ENCODE measurements at places on chromosomes 3 and 15.

DNA sequence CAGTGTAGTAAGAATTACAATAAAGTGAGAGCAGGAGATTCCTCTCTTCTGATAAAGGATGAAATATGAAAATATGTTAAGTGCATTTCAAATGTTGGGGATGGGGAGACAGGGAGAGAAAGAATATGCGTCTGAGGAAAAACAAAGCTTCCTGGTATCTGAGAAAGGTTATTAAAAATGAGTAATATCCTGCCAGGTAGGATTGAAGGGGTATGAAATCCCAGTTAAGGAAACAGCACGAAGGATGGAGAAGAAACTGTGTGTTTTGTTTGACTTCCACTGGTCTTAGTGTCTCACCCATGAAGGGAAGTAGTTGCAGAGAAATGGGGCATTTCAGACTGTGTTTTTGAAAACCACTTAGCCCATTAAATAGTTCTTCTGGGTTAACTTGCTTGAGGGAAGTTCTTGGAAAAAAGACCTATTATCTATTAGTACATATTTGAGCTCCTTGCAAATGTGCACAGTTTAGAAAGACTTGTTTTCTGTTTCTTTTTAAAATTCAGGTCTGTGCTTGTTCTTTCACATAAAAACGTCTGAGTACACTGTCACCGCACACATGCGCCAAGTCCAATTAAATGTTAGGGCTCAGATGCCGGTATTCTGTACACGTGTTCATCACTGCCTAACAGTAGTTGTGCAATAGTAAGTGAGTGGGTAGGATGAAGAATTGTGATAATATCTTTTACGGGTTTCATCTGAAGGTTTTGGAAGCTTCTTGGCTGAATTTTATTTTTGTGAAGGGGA is 196.1 kb upstream of the P2RY1 start:
- DNase-seq = no peak

DNA sequence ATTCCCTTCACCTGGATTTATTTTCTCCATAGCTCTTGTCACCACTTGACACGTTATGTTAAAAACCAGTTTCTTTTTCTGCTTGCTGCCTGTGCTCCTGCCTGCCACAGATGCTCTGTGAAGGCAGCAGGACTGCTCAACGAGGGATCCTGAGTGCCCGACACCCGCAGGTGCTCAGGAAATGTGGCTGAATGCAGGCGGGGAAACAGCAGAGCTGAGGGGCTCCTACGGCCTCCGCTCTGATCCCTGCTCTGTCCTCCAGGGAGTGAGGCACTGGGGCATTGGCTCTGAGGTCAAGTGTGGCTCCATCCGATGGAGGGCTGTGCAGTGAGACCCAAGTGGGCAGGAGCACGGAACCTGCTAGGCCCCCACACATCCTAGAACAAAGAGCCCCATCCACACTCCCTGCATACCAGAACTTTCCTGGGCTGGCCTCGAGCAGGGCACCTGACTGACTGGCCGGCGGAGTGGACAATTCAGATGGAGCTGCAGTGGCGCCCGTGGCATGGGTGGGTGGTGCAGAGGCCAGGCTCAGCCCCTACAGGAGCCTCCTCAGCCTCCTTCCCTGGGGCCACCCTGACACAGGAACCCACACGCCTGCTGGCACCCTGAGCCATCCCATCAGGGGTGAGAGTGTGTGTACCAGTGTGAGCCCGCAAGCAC is 27.9 kb downstream of the IQSEC1 start:
- no peak for DNase-seq

DNA sequence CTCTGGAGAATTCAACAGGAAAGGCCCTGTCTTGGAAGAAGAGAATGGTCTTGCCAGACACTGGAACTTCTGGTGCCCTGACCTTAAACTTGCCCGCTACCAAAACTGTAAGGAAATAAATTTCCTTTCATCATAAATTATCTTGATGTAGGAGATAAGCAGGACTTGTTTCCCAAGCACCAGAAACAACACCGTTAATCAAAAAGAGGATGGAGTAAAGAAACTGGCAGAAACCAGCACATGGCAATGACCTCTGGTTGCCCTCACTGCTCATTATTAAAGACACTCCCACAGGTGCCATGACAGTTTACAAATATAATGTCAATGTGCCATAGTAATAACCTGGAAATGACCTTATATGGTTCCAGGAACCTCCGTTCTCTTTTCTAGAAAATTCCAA is 426.1 kb downstream of the EDEM1 start:
- no peak for DNase-seq

GRCh38 chr15:90909976-90910375 is 6.9 kb downstream of the MAN2A2 start:
- DNase-seq = no peak

GRCh38 chr3:139291276-139292051 is 52.4 kb upstream of the MRPS22 start:
- no peak for DNase-seq

DNA sequence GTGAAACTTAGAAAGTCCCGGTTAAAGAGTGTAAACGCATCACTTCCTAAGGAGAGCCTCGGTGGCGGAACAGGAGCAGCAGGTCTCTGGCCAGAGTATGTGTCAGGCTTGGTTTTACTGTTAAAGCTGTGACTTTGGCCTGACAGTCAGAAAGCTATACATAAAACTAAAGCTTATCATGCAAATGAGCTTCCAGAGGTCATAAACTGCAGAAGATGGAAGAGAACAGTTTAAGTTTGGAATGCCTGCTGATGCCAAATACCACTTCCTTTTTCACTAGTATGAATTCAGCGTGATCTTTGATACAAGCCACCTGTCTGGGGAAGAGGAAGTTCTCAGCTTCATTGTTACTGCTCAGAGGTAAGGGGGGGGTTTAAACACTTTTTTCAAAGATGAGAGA is 125.1 kb upstream of the CTDSPL start:
- no peak for DNase-seq

DNA sequence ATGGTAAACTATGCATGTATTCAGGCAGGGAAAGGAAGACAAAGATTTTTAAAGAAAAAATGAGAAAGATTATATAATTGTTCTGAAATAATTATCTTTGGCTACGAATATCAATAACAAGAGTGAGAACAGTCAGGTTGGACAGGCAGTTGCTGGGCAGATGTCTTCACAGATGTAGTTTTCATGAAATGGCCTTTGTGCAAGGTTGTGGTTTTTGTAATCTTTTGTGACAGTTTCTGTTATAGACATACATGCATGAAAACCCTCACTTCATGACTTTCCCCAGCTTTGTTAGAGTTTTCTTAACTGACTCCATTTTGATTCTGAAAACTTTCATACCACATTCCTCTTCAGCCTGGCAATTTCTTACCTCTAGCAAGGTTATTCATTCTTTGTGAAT is 34.9 kb upstream of the SLC25A36 start:
- DNase-seq = no peak

GRCh38 chr3:36303286-36303685 is 77.0 kb upstream of the STAC start:
- DNase-seq = no peak

DNA sequence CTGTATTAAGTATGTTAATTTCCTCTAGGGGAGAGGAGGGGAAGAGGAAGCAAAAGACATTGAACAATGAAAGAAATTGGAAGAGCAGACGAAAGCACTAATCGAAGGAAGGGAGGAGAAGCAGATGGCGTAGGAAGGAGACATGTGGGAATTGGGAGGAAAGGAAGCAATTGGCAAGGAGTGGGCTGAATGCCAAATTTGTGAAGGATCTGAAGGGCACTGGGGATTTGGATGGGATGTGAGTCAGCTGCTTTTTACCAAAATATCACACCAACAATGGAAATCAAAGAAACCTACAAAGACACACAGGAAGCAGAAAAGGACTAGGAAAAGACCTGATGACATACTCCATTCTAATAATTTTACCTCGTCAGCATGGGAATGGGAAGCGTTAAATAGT is 1029.8 kb downstream of the ROBO1 start:
- no peak for DNase-seq

DNA sequence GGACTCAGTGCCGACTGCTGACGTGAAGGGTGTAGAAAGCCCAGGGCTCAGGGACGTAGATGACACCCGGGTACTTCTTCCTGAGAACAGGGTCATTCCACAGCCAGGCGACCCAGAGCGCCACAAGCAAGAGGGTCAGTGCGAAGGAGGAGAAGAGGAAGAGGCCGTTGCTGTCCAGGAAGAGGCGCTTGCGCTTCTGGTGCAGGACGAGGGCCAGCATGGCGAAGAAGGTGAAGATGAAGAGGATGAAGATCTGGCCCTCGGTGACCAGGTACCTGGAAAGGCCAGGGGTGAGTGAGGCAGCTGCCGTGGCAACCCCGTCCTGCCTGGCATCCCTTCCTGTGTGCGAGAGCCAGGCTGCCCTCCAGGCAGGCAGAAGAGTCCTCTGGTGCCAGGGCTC is 3.0 kb upstream of the CALML4 start:
- DNase-seq = no peak

- DNase-seq = no peak
These were observed 541.3 kb downstream of the FGF12 start for GRCh38 chr3:192186045-192186444.

GRCh38 chr15:51155016-51155580 is 60.4 kb upstream of the TNFAIP8L3 start:
- no peak for DNase-seq

DNA sequence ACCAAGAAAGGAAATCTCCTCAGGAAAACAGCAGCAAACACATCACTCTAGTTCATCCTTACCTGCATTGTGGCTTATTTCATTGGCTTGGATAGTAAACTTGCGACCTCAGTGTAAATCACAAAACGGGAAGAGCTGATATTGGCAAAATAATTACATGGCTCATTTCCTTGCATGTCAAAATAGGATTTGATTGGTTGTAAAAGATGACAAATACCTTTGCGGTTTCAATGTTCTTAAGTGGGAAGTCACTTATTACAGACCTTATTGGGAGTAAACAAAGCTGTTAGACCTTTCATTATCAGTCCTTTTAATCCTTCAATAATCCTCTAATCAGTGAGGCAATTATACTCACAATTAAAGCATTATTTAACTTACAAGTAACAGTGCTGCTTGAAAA is 590.6 kb downstream of the MAGI1 start:
- no peak for DNase-seq
